Sigmoid colon (tissue), 7 donors: ENCODE measurements at places on chromosomes 1 and 21. TPM values are rescaled to one million over a fixed set of nuclear protein-coding genes. Genes with fewer than 3 reads are reported as not detected.
A peak's percentile ranks its signal among the peaks of the same experiment; 100 is the strongest.

Gene AMY2B
- polyA plus RNA-seq: under 0.01 TPM

Gene PRELP
- 0.92 TPM for polyA plus RNA-seq

Gene APOBEC4
- not detected for polyA plus RNA-seq

Gene ADAM30
- polyA plus RNA-seq: not detected

Gene RGS8
- under 0.01 TPM for polyA plus RNA-seq

Gene COL16A1
- polyA plus RNA-seq: 4.8 TPM

Gene HSD3B1
- not detected for polyA plus RNA-seq

Gene SLAMF9
- polyA plus RNA-seq: not detected

Gene MROH9
- polyA plus RNA-seq: not detected

Gene BMP8B
- 3.0 TPM for polyA plus RNA-seq

Gene CELSR2
- under 0.01 TPM for polyA plus RNA-seq

Gene HHAT
- polyA plus RNA-seq: 1.8 TPM

Gene GPR25
- 1.0 TPM for polyA plus RNA-seq

GRCh38 chr1:32336591-32336932, 529 bp upstream of the MARCKSL1 start:
- H3K36me3 ChIP-seq: peaks cover 5% of the 10 kb centered on the region
- H3K4me3 ChIP-seq: peak overlapping the region; percentile 54
- H3K27me3 ChIP-seq: no peaks in the 10 kb centered on the region
- peaks cover 25% of the 10 kb centered on the region for H3K4me1 ChIP-seq

DNA sequence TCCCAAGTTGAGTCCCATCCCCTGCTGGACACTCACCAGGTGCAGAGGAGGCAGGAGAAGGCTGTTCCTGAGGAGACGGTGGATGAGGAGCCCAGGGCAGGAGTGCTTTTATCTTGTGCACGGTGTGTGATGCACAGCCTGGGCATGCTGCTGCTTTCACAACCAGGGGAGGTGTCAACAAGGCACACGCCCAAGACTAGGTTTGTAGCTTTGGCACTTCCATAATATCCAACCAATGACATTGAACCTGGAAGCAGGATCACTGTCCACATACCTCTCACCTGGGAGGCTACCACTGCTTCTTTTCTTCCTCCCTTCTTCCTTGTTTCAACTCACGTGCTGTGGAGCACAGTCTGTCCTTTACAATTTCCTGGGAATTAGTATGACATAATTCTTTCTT, at the start of gene LCE3D:
Gene LCE3D, minus strand, starts transcription at position 84 of the 400 bp plus-strand sequence. CDS start 580 bp downstream, outside the sequence.
- no peaks in the 10 kb centered on the region for H3K27me3 ChIP-seq
- H3K4me1 ChIP-seq: no peaks in the 10 kb centered on the region
- H3K4me3 ChIP-seq: no peak within 1 kb of the TSS
- H3K36me3 ChIP-seq: no peaks in the 10 kb centered on the region

- H3K4me1 ChIP-seq: peaks cover 38% of the 10 kb centered on the region
- no peak for DNase-seq
- H3K36me3 ChIP-seq: no peaks in the 10 kb centered on the region
- H3K27ac ChIP-seq: peak overlapping the region; percentile 70
Measured at GRCh38 chr1:174966008-174966572, 33.7 kb upstream of the CACYBP start.

- peak; percentile 82 for DNase-seq
- H3K27ac ChIP-seq: peak overlapping the region; percentile 19
- no peaks in the 10 kb centered on the region for H3K27me3 ChIP-seq
- no peaks in the 10 kb centered on the region for H3K4me1 ChIP-seq
- H3K36me3 ChIP-seq: no peaks in the 10 kb centered on the region
- no peak overlapping the region for H3K4me3 ChIP-seq
Measured at GRCh38 chr1:25651824-25652741, 35.5 kb downstream of the MAN1C1 start.

GRCh38 chr21:46160657-46160906, 5.2 kb upstream of the FTCD start:
- no peak overlapping the region for H3K4me3 ChIP-seq
- no peaks in the 10 kb centered on the region for H3K4me1 ChIP-seq
- no peaks in the 10 kb centered on the region for H3K27me3 ChIP-seq
- H3K27ac ChIP-seq: no peak overlapping the region

DNA sequence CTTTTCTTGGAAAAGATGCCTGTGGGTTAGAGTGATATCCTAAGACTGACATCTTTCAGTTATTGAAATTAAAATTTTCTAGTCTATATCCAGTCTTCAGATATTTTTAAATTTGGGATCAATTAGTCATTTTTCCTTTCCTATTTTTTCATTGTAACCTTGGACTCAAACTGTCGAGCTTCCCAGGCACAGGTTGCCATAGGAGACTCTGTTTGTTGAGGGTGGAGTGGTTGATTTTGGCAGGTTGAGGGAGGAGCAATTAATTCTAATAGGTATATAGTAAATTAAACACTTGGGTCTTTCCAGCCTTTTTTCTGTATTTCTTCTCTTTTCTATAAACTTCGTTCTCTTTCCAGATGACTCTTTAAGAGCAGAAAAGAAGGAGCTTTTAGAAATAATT, 326.8 kb downstream of the ASTN1 start:
- no peaks in the 10 kb centered on the region for H3K4me1 ChIP-seq
- no peak overlapping the region for H3K27ac ChIP-seq
- no peaks in the 10 kb centered on the region for H3K27me3 ChIP-seq

- no peak for DNase-seq
- no peaks in the 10 kb centered on the region for H3K4me1 ChIP-seq
- H3K36me3 ChIP-seq: peaks cover 5% of the 10 kb centered on the region
- H3K4me3 ChIP-seq: no peak overlapping the region
- no peak overlapping the region for H3K27ac ChIP-seq
Measured at GRCh38 chr1:93223023-93223675, 42.6 kb downstream of the CCDC18 start.

GRCh38 chr1:172239901-172240300, 180.6 kb upstream of the C1orf105 start:
- H3K27me3 ChIP-seq: no peaks in the 10 kb centered on the region
- H3K36me3 ChIP-seq: no peaks in the 10 kb centered on the region
- peak overlapping the region; percentile 25 for H3K27ac ChIP-seq
- DNase-seq: no peak
- H3K4me1 ChIP-seq: peaks cover 12% of the 10 kb centered on the region

DNA sequence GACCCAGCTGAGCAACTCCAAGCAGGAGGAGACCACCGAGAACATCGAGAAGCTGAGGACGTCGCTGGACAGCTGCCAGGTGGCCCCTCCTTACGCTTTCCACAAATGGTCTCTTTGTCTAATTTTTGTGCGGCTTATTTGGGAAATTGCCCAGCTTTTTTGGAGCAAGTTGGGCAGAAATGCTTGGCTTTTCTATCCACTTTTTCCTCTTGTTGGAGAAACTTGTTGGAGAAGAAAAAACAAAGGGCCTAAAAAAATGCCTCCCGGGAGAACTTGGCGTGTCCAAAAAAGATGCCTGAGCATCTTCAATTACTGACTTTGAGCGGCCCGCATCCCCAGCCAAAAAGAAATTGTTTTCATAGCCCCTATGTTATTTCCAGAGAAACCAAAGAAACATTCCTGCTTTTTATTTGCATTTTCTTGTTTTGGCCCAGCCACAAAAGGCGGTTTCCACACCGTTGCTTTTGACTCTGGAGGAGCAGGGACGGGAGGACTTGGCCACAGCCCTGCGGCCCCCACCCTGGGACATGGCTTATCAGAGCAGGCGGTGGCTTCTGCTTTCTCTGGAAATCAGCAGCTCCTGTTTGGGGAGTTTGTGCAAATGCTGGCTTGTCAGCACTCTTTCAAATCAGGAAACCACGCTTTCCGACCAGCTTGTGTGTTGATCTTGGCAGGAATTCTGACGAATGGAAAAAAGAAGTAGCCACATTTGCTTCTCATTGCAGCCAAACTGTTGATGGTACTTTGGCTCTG, 81.2 kb upstream of the EFHD2 start:
- no peaks in the 10 kb centered on the region for H3K4me1 ChIP-seq
- no peak overlapping the region for H3K4me3 ChIP-seq
- H3K27me3 ChIP-seq: no peaks in the 10 kb centered on the region
- H3K36me3 ChIP-seq: no peaks in the 10 kb centered on the region

- peaks cover 63% of the 10 kb centered on the region for H3K36me3 ChIP-seq
- DNase-seq: no peak
- H3K4me1 ChIP-seq: peaks cover 53% of the 10 kb centered on the region
- no peaks in the 10 kb centered on the region for H3K27me3 ChIP-seq
Measured at GRCh38 chr21:38821248-38821647, 15.5 kb downstream of the ETS2 start.

DNA sequence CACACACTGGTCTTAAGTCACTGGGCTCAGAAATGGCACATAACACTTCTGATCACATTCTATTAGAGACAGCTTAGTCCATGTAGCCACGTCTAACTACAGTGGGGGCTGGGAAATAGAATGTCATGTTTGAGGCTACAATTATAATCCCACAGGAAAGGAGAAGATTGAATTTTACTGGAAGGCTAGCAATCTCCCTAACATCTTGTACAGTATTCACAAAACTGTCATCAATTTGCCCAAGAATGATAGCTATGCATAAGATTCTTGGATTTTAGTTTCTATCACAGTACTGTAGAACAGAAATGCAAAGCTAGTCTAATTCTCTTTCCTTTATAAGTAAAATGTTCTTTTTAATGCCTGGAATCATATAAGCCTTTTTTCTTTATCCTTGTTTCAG, 12.7 kb upstream of the ZMYM6 start:
- H3K4me3 ChIP-seq: no peak overlapping the region
- DNase-seq: no peak
- no peaks in the 10 kb centered on the region for H3K27me3 ChIP-seq
- no peaks in the 10 kb centered on the region for H3K4me1 ChIP-seq
- no peak overlapping the region for H3K27ac ChIP-seq

GRCh38 chr1:85582687-85583591, 2.4 kb downstream of the CCN1 start:
- peaks cover 5% of the 10 kb centered on the region for H3K36me3 ChIP-seq
- H3K4me1 ChIP-seq: peaks cover 62% of the 10 kb centered on the region
- H3K27me3 ChIP-seq: no peaks in the 10 kb centered on the region
- peak overlapping the region; percentile 97 for H3K27ac ChIP-seq

DNA sequence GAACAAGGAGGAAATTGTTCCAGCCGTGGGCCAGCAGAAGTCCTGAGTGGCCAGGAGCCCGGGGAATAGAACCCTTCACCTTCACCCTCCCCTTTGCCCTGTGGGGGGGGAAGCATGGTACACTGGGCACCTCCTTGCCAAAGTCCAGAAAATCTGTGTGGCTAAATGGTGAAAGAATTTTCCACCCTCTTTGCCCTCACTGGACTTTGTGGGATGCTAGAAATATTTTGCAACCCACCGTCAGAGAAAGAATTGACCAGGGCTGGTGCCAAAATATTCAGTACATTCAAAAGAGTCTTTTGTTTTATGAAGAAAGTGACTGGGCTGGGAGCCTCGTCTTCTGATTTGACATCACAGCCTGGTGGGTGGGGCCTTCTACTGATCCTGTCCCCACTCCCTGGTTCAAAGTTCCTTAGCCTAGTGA, 14.6 kb downstream of the NFASC start:
- H3K27ac ChIP-seq: peak overlapping the region; percentile 45
- H3K4me3 ChIP-seq: no peak overlapping the region
- peaks cover 17% of the 10 kb centered on the region for H3K4me1 ChIP-seq
- no peaks in the 10 kb centered on the region for H3K27me3 ChIP-seq

GRCh38 chr1:117928881-117929342, 509 bp downstream of the GDAP2 start:
- H3K27me3 ChIP-seq: no peaks in the 10 kb centered on the region
- DNase-seq: peak; percentile 73
- peak overlapping the region; percentile 90 for H3K27ac ChIP-seq

DNA sequence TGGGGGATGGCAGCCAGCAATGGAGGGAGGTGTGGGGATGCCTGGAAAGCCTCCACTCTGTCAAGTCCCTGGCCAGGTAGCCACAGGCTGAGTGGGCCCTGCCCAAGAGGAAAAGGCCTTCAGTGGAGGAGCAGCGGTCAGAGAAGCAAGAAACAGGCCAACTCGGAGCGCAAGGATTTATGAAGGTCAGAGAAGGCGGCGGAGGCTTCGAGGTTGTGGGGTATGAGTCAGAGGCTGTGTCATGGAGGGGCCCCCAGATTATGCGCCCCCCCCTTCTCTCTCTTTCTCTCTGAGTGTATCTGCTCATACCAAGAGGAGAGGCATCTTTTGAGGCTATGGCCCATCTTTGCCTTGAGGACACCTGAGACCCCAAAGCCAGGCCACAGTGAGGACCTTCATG, 99.5 kb downstream of the CASZ1 start:
- DNase-seq: no peak
- no peak overlapping the region for H3K4me3 ChIP-seq
- no peaks in the 10 kb centered on the region for H3K36me3 ChIP-seq
- H3K27me3 ChIP-seq: no peaks in the 10 kb centered on the region

GRCh38 chr1:24048205-24048869, 63.6 kb downstream of the MYOM3 start:
- no peaks in the 10 kb centered on the region for H3K27me3 ChIP-seq
- DNase-seq: peak; percentile 37
- H3K4me1 ChIP-seq: peaks cover 21% of the 10 kb centered on the region
- no peaks in the 10 kb centered on the region for H3K36me3 ChIP-seq
- no peak overlapping the region for H3K27ac ChIP-seq

GRCh38 chr21:15332572-15332971, 267.8 kb upstream of the NRIP1 start:
- H3K27me3 ChIP-seq: no peaks in the 10 kb centered on the region
- H3K4me1 ChIP-seq: peaks cover 5% of the 10 kb centered on the region
- H3K4me3 ChIP-seq: no peak overlapping the region
- no peak for DNase-seq
- no peaks in the 10 kb centered on the region for H3K36me3 ChIP-seq

DNA sequence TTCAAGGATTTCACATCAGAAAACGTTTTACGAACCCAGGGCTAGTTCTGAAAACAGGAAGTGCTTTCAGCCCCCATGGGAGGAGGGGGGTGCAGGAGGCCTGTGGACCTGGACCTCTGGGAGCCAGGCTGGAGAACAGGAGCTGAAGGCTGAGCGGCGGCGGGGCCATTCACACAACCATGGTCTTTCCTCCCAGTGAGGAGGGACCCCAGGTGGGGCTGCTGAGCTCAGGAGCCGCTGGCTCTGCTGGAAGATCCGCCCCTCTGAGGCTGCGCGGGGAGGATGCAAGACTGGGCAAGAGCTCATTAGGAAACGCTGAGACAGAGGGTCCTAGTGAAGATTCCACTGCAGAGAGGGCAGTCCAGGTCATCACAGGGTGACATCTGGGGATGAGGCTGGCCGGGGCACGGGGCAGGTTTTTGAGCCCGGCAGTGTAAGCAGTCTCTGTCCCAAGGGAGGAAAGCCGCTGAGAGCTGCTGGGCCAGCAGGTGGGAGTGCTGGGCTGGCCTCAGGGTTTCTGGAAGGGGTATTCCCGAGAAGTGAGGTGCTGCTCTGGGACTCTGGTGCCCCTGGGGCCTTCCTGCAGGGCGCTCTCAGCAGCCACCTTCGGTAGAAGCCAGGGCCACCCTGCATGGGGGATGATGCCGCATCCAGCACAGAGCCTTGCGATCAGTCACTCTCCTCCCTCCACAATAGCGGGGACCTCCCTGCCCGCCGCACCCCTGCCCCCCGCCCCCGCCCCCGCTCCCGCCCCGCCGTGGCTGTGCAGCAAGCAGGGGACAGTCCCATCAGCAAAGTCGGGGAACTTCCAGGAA, 7.5 kb downstream of the MX2 start:
- DNase-seq: peak; percentile 69
- H3K4me1 ChIP-seq: no peaks in the 10 kb centered on the region
- no peak overlapping the region for H3K27ac ChIP-seq

DNA sequence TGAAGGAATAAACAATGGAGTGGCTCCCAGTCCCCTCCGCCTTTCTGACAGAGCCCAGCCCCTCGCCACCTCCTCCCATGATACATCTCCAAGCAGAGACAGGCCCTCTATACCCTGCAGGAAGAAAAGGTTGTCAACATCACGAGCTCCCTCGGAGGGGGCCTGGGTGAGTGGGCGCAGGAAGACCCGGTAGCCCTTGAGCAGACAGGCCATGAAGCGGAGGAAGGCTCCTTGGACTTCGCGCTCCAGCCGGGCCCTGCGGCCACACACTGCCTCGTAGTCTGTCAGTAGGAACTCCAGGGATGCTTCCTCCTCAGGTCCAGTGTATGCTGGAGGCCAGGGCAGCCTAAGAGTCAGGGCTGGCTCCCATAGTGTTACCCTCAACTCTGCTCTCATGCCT, 7.0 kb downstream of the DENND4B start:
- DNase-seq: no peak
- H3K4me1 ChIP-seq: peaks cover 10% of the 10 kb centered on the region
- no peaks in the 10 kb centered on the region for H3K27me3 ChIP-seq
